ENCODE measurements at places on chromosomes 6 and 20.

DNA sequence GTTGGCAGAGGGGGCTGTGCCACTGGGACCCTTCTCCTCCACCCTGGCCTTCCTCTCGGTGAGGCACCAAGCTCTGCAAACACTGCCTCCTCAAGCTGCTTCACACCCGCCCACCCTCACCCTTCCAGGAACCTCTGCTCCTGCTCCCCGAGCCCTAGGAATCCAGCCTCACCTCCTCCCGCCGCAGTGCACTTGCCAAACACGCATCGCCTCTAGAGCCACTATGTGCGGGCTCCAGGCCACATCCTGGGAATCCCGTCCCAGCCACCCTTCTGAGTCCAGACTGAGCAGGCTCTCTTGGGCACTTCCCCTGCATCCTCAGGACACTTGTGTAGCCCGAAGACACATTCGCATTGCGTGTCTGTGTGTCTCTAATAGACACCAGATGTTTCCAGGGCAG, 18.5 kb downstream of the PSMG4 start:
- DNase-seq: no peak

DNA sequence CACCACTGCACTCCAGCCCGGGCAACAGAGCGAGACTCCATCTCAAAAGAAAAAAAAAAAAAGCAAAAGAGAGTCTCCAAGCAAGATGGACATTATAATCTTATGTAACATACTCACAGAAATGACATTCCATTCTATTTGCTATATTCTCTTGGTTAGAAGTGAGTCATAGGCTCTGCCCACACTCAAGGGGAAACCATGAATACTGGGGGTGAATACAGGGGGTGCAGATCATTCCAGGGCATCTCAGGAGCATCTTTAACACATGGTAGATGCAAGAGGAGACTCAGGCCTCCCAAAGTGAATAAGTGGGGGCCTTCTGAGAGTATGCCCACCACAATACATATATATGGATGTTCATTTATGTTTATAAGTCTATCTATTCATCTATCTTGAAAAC, 18.3 kb upstream of the RANBP9 start:
- DNase-seq: no peak

GRCh38 chr20:57566803-57567459, 6.0 kb downstream of the PCK1 start:
- no peak for DNase-seq

- DNase-seq: no peak
Observed at GRCh38 chr20:20407891-20408805, 40.2 kb downstream of the INSM1 start.

GRCh38 chr20:37346535-37347346, 801 bp downstream of the SRC start:
- no peak for DNase-seq

DNA sequence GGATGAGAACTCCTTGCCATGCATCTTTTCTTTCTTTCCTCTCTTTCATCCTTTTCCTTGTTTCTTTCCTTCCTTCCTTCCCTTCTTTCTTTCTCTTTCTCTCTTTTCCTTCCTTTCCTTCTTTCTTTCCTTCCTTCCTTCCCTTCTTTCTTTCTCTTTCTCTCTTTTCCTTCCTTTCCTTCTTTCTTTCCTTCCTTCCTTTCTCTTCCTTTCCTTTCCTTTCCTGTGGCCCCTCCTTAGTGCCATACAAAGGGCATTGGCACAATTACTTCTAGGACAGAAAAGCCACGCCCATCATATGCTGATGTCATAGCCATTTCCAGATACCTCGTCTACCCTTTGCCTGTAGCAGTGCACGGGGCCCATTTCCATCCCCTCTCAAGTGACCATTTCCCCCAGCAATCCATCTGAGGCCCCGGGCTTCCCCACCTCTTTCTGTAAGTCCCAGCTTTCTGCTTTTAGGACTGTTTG, 2.2 kb upstream of the CENPB start:
- DNase-seq: no peak

DNA sequence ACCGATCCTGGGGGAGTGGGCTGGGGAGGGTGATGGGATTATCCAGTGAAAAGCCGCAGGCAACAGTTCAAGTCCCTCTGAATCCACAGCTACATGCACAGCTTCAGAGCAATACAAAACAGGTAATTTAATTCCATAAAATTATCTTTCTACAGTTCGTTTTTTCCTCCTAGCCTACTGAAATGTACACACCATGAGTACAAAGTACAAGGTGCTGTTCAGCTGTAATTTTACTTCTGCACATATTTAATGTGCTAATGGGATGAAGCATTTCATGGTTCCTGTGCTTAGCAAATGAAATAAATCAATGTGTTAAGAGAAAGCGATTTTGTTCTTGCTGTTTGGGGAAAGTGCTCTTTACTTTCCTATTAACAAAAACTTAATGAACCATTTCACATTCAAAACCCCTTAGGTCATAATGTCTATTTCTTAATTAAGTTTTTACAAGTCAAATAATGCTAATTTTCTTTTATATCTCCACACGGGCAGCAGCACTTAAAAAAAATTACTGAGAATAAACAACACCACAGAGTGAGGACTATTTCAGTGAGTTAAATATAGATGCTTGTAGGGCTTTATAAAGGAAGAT, 71.8 kb downstream of the INSM1 start:
- DNase-seq: no peak

- no peak for DNase-seq
Observed at GRCh38 chr20:58071298-58071697, 157.2 kb downstream of the ANKRD60 start.

DNA sequence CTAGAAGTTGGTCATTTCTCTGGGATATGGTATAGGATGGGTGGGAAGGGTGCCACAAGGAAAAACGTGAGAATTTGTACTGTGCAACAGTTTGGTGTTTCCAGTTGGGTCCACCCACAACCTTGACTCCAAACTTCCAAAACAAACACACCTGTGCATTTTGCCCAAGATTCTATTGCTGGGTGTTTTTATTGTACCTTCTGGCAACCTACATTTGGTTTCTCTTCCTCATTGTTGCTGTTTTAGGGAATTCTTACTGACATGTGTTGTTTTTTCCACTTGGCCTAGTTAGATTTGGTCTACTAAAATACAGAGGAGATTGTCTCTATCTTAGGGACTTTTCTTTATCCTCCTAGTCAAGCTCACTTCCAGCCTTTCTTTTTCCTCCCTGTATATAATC, 16.7 kb downstream of the TULP4 start:
- DNase-seq: no peak

Data from NCI-H1048 (cell line).